Fibroblast of skin of scalp (primary cell): ENCODE measurements at places on chromosomes 4 and X.
A peak's percentile ranks its signal among the peaks of the same experiment; 100 is the strongest.

GRCh38 chr4:74364256-74364651, 691 bp upstream of the EREG start:
- DNase-seq, result no peak

DNA sequence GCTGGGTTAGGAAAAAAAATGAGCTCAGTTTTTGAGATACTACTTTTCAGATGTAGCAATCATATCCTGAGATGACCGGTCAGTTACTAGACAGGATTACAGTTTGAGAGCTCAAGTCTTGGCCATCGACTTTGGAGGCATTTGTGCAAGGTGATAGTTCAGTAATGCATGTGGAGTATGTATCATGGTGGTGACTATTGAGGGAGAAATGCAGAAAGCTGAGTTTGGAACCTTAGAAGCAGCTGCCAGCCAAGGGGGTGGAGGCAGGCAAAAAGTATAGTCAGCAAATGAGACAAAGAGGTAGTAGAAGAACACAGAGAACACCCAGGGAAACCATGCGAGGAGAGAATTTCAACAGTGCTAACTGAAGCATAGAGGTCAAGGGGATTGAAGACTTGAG, 48.7 kb upstream of the SLC4A4 start:
- peak; percentile 34 for DNase-seq

GRCh38 chr4:70471897-70472296, at the start of gene MUC7:
Gene MUC7, plus strand, starts transcription at chr4:70472197. Its CDS starts 1,825 bp downstream, at chr4:70474022.
- no peak for DNase-seq

GRCh38 chr4:150960079-150960478, 55.0 kb downstream of the LRBA start:
- peak; percentile 27 for DNase-seq

DNA sequence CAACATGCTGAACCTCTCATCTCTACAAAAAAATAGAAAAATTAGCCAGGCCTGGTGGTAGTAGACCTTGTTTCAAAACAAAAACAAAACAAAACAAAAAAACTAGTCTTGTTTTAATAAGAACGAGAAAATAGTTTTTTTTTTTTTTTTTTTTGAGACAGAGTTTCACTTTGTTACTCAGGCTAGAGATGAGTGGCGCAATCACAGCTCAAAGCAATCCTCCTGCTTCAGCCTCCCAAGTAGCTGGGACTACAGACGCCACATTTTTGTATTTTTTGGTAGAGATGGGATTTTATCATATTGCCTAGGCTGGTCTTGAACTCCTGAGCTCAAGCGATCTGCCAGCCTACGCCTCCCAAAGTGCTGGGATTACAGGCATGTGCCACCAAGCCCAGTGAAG, 47.7 kb upstream of the UGDH start:
- no peak for DNase-seq

GRCh38 chr4:15043922-15044321, 41.6 kb downstream of the CPEB2 start:
- DNase-seq, result no peak

GRCh38 chrX:79556800-79557199, 189.7 kb upstream of the ITM2A start:
- DNase-seq, result no peak

DNA sequence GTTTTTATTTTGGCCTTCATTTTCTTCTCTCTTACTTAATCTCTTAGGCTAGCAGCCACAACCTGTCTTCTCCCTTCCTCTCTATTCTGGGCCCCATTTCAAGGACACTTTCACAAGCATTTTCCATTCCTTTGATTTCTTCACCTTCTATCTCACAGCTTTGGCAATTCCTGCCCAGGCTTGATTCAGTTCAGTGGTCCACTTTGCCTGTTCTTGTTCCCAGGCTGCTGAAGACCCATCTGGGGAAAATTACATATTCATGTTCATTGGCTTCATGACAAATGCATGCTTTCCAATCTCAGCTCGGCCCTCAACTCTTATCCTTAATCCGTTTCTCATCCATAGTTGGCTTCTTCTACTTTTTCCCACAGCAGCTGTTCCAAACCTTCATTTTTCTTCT, 38.7 kb upstream of the LPAR4 start:
- no peak for DNase-seq

GRCh38 chr4:187232196-187232595, 508.5 kb upstream of the FAT1 start:
- DNase-seq, result no peak

DNA sequence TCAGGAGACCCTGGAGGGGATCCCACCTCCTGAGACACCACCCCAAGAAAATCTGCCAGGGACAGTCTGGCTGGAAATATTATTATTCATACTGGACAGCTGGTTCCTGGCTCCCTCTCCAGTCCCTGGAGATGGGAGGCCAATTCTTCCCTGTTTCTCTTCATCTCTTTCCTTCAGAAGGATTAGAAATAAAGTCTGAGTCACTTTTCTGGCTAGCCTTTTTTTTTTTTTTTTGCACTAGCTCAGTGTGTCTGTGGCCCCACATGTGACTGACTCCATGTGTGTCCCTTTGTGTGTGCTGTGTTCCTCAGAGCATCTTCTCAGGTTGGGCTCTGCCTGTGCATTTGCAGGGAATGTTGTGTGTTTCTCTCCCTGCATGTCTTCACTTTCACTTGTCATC, 1.8 kb upstream of the FRMPD3 start:
- DNase-seq, result no peak

- DNase-seq, result no peak
These were observed 1.2 kb downstream of the SLC39A8 start for GRCh38 chr4:102343964-102344519.
